ENCODE measurements at places on chromosomes 3 and 15.

- DNase-seq: no peak
These were observed 36.4 kb upstream of the EIF3J start for GRCh38 chr15:44500555-44500954.

GRCh38 chr3:123642957-123643330, 58.1 kb upstream of the HACD2 start:
- no peak for DNase-seq

DNA sequence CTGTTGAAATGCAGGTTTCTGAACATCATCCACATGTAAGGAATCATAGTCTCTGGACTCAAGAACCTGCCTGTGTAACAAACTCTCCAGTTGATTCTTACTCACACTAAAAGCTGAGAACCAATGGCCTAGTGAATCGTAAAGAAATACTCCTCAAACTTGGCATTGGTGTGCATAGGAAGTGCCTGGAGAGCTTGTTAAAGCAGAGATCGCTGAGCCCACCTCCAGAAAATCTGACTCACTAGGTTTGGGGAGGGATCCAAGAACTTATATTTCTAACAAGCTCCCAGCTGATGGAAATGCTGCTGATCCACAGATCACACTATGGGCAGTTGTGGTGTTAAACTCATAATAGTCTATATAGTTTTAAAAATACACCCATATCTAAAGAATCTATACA, 55.8 kb upstream of the LMCD1 start:
- DNase-seq: no peak

GRCh38 chr3:43287500-43287873, 1.1 kb downstream of the SNRK start:
- no peak for DNase-seq

- DNase-seq: no peak
These were observed 24.4 kb downstream of the LARS2 start for GRCh38 chr3:45412763-45413162.

- DNase-seq: no peak
These were observed 22.4 kb downstream of the MAP6D1 start for GRCh38 chr3:183802989-183803388.

GRCh38 chr3:18064586-18064985, 322.2 kb upstream of the TBC1D5 start:
- DNase-seq: no peak

GRCh38 chr3:24389108-24390090, 105.3 kb downstream of the THRB start:
- DNase-seq: no peak

DNA sequence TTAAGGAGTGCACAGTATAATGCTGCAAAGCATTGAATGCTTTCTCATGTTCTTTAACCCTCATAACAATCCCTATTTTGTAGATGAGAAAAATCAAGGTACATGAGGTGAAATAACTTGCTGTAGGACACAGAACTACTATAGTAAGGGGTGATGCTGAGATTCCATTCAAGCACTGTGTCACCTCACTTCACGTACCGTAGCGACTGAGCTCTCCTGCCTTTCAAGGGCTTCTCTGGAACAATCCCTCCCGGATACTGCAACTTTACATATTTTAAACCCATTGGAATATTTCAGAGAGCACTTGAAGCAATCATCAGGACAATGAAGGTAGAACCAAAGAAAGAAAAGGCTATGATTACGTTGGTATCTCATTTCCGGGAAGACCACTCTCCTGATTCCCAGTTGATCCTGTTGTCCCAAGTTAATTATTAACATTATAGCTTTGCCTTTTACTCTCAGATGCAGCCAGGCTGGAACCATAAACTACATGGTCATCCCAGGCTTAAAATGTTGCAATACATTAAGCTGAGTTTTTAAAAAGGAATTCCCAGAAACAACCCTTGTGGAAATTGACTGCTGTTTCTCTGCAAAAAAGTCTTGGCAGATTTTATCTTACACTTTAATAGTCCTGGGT, 252.2 kb upstream of the IGF1R start:
- no peak for DNase-seq

GRCh38 chr15:67822537-67823313, 2.6 kb upstream of the SKOR1 start:
- no peak for DNase-seq

DNA sequence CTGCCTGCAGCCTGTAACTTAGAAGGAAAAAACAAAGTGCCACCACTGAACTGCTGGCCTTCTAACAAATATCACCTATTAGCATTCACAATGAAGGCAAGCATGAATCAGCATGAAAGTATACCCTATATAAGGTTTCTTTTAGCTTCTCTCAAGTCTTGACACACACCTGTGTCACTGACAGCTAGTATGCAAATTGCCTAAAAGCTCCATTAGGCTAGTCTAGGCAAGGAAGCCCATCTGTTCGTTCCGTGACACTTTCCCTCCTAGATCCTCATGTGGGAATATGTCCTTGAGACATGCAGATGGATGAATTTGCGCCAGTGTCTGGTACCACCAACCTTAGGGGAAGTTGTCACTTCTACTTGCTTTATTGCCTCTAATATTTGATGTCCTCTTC, 129.3 kb downstream of the RBMS3 start:
- DNase-seq: no peak

- no peak for DNase-seq
These were observed 103.1 kb downstream of the KLHL25 start for GRCh38 chr15:85691350-85692240.
